ENCODE measurements at places on chromosomes 7 and 10. TPM values are rescaled to one million over a fixed set of nuclear protein-coding genes. Genes with fewer than 3 reads are reported as not detected.

DNA sequence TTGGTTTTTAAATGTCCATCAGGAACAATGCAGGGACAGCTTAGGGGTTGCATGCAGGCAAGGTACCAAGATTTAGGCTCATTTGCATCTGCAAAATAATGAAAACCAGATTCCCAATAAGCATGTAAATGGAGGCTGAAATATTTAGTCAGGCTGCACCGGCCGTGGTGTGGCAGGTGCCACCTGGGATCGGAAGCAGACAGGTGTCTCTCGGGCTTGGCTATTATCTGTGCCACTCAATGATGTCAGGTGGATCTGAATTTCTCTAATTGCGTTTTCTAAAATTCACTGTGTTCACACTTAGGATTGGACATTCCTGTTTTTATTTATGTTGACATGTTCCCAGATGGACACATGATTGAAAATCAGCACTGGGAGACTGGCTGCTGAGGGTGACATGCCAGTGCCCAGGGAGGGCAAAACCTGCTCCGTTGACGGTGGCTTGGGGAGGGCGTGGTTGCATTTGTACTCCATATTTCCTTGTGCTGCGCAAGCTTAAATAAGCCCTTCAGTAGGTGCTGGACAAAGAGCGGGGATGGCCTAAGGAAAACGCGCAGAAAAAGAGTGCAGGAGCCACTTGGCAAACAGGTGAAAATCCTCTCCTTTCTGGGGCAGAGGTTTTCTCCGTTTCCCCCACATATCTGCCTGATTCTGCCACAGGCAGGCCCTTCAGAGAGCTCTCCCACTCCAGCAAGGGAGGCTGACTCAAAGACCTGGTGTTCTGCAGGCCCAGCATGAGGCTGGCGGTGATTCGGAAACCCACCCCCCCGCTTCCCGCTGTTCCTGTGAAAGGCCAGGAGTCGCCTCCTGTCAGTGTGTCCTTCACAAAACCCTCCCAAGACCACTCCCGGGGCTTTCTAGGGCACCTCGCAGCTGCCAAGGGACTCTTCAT, 142.5 kb downstream of the WDR37 start:
- DNase-seq: no peak

GRCh38 chr10:121669028-121669374, 70.8 kb upstream of the FGFR2 start:
- DNase-seq: no peak

DNA sequence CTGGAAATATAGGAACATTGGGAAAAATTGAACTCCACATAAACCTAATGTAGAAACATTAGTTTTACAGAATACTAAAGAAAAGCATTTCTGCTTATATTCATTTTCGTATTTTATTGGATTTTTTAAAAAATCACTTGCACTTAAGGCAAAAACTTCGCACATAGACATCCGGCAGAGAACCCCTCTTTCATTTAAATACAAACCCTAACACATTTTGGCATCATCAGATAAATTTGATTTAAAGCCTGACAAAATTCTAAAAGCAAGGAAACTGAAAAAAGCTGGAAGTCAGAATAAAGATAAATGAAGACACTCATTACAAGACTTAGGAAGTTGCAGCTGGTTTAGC, 396 bp upstream of the EXOC4 start:
- no peak for DNase-seq

DNA sequence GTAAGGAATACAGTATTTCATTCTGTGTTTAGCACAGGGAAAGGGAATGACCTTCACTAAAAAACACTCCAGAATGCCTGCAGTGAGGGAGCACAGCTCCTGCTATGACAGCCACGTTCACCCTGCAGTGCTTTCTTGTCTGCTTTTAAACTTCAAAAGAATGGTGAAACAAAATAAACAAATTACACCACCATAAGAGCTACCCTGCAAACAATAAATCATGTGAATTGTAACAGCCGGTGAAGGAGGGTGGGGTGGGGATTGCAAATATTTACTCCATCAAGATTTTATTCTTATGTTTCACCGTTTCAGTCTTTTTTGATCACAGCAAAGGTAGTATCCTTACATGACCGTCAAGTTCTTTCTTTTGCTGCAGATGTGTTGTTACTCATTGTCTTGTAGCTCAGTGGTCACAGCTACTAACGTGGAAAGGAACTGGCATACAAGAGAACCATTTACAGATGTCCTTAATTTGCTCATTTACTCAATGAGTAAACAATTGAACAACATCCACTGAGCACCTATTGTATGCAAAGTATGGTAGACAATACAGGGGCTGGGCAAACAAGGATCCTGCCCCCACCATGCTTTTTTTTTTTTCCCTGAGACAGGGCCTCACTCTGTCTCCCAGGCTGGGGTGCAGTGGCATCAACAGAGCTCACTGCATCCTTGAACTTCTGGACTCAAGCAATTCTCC, 4.1 kb upstream of the CHN2 start:
- DNase-seq: no peak

GRCh38 chr10:70582793-70583668, 19.5 kb downstream of the PRF1 start:
- no peak for DNase-seq

DNA sequence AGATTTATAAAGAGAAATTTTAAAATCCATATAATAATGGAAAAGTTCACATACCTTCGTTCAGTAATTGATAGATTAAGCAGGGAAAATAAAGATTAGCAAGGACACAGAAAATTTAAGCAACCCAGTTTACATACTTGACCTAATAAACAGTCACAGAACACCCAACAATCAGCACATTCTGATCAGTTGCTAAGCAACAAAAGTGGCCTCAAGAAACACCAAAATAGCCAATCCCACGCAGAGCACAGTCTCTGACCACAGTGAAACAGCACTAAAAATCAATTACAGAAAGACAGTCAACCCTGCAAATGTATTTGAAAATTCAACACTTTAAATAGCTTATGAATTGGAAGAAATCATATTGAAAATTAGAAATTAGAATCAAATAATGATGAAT, 39.3 kb upstream of the DRGX start:
- no peak for DNase-seq

DNA sequence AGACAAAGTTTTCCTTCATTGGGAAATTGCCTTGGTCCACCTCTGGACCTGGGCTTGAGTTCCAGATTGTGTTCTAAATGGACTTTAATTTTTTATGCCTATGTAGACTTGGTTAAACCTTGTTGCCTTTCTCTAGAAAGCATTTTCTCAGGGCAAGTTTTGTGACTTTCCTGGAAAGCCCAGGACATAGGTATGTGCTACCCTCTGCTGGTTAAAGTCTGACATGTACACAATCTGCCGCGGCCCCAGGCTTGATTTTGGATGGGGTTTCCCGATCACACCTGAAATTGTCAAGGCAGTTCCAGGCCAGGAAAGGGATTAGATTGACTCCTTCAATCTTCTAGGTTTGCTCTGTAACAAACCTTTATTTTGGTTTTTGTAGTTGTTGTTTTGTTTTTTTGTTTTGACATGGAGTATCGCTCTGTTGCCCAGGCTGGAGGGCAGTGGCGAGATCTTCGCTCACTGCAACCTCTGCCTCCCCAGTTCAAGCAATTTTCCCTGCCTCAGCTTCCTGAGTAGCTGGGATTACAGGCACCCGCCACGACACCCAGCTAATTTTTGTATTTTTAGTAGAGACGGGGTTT, 14.1 kb upstream of the AKR1B10 start:
- DNase-seq: peak; percentile 28

DNA sequence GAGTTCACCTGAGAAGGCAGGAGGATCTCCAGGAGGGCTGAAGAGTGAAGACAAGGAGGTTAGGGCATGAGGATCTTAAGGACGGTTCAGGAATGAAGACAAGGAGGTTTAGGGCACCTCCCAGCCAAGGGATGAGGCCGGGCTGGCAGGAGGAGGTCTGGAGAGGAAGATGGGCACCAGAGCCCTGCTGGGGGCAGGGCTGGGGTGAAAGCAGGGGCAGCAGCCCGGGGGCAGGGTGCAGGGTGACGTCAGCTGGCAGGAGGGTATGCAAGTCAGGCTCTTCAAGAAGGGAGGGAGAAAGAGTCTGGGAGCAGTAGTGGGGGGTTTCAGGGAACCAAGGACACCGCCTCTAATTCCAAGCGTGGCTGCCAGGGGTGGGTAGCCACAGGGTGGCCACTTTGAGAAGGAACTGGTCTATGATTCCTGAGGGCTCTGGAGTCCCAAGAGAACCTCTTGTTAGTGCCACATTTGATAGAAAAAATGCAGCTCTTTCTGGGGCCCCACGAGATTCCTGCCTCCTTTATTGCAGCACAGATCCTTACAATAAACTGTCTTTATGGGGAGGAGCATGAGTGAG, 101.6 kb downstream of the C10orf90 start:
- no peak for DNase-seq

GRCh38 chr10:124389613-124390361, 28.9 kb downstream of the OAT start:
- DNase-seq: no peak

DNA sequence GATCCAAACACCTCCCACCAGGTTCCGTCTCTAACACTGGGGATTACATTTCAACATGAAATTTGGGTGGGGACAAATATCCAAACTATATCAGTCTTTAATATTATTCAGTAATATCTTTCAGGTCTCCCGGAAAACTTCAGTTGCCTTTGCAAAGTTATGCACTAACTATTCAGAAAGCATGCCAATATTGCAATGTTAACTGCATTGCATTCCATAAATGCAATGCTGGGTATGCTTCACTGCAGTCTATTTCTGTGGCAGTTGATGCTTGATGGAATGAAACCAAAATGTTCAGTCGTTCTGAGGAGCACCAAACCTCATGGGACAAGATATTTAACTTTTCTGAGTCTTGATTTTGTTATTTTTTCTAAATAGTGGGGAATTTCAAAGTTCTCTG, 147.5 kb downstream of the SLC16A9 start:
- no peak for DNase-seq

DNA sequence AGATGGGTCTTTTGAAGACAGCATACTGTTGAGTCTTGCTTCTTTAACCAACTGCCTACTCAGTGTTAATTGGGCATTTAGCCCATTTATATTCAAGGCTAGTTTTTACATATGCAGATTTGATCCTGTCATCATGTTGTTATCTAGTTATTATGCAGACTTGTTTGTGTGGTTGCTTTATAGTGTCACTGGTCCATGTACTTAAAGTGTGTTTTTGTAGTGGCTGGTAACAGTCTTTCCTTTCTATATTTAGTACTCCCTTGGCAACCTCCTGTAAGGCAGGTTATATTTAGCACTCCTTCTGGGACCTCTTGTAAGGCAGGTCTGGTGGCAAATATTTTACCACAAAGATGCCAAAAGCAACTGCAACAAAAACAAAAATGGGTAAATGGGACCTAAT, 66.7 kb downstream of the TES start:
- DNase-seq: no peak

GRCh38 chr10:504121-504611, 185.3 kb downstream of the DIP2C start:
- DNase-seq: no peak

Gene SRGN
- total RNA-seq: 43.4 TPM

Gene ABCB1
- total RNA-seq: 0.74 TPM

Gene SPDYE6
- not detected for total RNA-seq

Gene EGR2
- total RNA-seq: 0.67 TPM

Gene OR2A5
- total RNA-seq: not detected

Gene NOLC1
- total RNA-seq: 57.6 TPM

Gene ARHGEF35
- total RNA-seq: 0.15 TPM

Gene GIMAP4
- 14.2 TPM for total RNA-seq

Gene DYNC1I1
- total RNA-seq: 6.9 TPM

All from psoas muscle (tissue), 8 donors.